ENCODE measurements at places on chromosomes 6 and 20.

- DNase-seq, result no peak
Measured at GRCh38 chr20:600736-601135, 9.4 kb downstream of the TCF15 start.

DNA sequence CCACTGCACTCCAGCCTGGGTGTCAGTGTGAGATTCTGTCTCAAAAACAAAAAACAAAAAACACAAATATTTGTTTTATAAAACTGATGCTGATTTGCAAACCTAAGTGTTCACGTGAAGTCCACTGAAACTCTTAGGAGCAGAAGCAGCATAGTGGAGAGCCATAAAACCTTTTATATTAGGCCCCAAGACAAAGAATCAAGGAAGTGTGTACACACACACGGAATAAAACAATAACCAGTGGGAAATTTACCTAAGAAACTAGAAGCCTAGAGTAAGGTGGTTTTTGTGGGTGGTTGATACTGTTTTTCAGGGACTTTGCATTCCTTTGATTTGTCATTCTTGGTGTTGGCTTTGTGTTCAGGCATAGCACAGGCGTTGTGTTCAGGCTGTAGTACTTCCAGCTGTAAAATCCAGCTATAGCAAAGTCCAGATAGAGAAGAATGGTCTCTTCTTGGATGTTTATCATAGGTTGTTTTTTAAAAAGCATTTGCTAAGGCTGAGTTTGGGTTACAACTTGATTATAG, 61.3 kb downstream of the ATRN start:
- DNase-seq, result no peak

- no peak for DNase-seq
Measured at GRCh38 chr6:49333345-49334125, 129.5 kb downstream of the MMUT start.

DNA sequence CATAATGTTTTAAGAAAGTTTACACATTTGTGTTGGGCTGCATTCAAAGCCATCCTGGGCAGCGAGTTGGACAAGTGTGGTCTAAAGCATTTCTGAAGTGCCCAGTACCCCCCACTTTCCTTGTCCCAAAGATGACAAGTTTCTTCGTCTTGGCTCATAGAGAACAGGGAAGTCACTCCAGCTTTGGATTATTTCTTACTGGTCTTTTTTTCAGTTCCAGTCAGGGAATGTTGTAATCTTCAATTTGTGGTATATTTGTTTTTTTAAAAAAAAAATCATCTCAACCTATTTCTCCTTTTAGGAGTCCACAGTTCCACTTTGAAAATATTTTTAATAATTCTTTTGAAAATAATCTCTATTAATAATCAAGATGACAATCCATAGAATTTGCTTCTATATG, 34.0 kb downstream of the SLX4IP start:
- no peak for DNase-seq

DNA sequence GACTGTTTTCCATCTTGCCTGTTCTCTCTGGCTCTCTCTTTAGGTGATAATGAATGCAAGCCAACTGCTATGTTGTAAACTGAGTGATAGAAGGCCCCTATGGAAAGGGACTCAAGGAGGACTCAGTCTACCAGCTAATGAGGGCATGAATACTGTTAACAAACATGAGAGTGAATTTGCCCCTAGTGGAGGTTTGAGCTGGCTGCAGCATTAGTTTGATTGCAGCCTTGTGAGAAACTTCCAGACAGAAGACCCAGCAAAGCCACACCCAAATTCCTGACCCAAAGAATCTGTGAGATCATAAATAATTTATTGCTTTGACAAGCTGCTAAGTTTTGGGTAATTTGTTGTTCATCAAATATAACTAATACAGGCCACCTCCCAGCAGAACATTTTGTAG, 50.0 kb upstream of the PLCB1 start:
- no peak for DNase-seq

DNA sequence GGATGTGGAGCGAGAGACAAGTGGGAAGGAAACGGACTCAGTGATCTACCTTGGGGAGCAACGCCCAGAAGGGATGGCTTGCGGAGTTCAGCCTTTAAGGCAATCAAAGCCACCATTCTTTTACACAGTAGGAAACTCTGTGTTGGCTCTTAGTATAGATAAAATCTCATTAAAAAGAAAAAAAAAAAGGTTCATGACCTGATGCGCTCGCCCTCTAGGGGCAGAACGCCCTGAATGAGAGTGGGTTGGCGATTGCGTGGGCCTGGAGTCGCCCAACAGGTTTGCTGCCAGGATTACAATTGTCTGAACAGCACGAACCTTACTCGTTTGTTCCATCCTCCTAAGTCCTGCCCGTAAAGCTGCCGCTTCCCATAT, 1.2 kb downstream of the TPD52L1 start:
- peak; percentile 34 for DNase-seq

DNA sequence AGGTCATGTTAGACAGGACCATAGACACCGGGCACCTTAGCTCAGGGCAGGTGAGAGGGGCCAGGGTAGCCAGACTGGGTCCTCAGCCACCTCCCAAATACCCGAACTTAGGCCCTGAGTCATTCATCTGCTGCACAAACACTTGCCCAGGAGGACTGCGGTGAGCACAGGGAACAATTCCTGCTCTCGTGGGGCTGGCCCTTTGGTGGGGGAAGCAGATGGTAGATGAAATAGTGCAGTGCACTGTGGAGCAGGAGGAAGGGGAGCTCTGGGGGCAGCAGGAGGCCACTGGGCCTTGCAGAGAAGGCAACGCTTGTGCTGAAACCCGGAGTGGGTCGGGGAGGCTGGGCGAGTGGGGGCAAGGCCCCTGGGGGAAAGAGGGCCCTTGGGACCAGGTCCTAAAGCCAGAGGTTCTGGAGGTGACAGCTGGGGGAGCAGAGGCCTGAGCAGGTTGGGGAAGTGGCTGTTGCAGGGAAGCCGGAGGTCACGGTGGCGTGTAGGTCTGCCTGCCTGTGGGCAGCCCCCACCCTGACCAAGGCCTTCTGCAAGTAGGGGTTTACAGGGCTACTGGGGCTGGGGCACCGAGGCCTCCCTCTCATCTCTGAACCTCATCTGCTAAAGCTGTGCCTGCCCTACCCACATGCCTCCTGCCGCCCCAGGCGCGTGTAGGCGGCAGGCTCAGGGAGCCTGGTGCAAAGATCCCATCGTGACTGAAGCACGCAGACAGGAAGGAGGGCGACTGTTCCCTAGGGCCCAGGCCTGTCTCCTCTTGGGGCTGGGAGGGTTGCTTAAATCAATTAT, 4.7 kb upstream of the NPBWR2 start:
- no peak for DNase-seq

Data from stimulated activated CD4-positive, alpha-beta T cell treated with anti-CD3 and anti-CD28 coated beads, Interleukin-1b, Interleukin-23, amount 100 ng/mL, for 48 hours (primary cell).